ENCODE measurements at places on chromosomes 3 and 15.

DNA sequence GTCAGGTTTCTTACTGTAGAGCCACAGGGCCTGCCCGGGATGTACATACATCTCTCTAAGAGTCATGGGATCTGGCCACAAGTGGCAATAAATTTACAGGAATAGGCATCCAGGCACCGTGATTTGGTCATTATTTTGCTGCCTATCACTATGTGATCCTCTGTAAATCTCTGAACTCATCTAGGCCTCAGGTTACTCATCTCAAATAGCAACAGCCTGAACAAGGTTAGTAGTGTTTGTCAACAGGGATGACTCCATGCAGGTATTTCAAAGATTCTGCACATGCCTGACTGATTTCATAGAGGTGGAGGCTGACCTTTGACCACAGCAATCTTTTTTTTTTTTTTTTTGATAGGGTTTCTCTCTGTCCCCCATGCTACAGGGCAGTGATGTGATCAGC is 88.8 kb upstream of the TBL1XR1 start:
- no peak for DNase-seq

- DNase-seq: no peak
Observed at GRCh38 chr15:77239882-77240608, 169.1 kb upstream of the TSPAN3 start.

GRCh38 chr3:33426068-33426467 is 14.1 kb downstream of the UBP1 start:
- no peak for DNase-seq

- no peak for DNase-seq
Observed at GRCh38 chr3:71521940-71522876, 61.3 kb downstream of the FOXP1 start.

DNA sequence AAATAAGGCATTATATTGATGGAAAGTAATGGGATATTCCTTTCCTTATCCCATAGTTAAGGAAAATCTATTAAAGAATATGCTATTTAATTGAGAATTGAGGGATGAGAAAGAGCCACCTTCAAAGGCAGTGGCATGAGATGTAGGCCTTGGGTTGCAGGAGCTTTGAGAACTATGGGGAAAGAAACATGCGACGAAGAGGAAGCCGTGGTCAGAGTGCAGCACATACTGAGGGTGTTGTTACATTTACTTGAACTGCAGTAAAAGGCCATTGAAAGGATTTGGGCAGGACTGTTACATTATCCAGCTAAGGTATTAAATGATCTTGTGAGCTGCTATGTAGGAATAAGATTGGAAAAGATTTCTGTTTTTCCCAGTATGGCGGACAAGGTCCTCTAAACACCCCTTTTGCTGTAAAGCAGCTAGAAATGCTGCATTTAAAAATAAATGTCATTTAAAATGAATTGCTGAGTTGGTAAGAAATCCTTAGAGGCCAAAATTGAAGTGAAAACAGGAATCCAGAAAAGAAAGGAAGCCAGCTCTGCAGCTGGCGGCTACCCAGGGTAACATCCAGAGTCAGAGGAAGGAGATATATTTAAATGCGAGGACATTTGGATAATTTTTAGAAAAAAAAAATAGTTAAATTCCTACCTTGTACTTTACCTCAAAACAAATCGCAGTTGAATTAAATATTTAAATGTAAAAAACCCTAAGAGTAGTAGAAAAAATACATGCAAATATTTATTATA is 61.7 kb downstream of the IL1RAP start:
- DNase-seq: no peak

- no peak for DNase-seq
Observed at GRCh38 chr3:171838218-171838720, 4.9 kb upstream of the TMEM212 start.

DNA sequence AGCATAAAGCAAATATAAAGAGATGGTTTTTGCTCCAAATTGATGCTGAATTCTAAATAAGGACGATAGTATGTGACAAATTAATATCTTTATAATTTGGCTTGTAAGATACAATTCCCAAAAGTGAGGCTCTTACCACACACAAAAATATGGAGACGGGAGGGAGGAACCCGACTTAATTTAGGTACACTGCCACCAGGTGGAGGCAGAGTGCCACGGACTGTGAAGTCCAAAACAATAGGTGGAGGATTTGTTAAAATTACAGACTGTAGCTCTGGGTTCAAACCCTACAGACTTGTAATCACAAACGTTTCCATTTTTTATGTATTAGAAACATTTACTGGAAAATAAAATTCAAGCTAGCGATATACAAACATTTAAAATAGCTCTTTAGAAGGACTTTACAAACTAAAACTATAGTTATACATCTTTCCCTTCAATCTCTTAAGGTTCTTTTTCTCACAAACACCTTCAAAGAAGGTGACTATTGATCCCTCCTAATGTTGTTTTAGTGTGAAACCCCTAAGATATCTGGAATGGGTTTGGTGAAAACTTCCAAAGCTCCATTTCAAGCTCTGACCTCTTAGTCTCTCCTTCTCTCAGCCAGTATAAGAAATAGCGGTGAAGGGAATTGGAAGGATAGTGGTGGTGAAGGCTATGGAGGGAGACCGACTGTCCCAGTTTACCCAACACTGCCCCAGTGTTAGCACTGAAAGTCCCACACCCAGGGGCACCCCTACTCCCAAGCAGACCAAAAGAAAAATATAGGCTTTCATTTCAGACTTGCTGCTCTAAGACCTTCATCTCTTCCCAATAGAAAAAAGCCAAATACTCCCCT is 89.7 kb downstream of the AQP9 start:
- peak; percentile 37 for DNase-seq

- peak; percentile 35 for DNase-seq
Observed at GRCh38 chr3:160707187-160707794, 30.3 kb downstream of the ARL14 start.

DNA sequence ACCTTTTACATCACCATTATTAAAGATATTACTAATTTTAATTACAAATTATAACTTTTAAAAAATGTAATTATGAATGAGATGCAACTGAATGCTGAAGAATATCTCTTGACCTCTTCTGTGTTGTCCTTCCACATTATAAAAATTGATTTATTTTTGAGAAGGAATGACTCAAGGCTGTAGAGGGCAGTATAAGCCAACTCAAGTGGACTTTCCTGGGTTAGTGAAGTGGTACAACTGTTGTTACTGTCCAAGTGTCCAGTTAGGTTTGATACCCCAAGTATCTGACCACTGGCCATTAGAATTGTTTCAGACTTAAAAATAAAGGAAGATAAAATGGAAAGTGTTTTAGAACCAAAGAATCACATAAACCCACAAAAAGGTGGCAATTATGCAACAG is 51.9 kb downstream of the BBX start:
- DNase-seq: no peak

- peak; percentile 73 for DNase-seq
Observed at GRCh38 chr3:24810881-24811280, 316.2 kb upstream of the THRB start.

DNA sequence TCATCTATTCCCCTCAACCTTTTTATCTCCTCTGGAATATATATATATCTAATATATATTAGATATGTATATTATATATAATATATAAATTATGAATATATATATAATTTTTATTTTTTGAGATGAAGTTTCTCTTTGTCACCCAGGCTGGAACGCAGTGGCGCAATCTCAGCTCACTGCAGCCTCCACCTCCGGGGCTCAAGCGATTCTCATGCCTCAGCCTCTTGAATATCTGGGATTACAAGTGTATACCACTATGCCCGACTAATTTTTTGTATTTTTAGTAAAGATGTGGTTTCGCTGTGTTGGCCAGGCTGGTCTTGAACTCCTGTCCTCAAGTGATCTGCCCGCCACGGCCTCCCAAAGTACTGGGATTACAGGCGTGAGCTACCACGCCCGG is 22.2 kb downstream of the PXYLP1 start:
- DNase-seq: no peak

- DNase-seq: no peak
Observed at GRCh38 chr3:117346901-117347300, 637.3 kb downstream of the TUSC7 start.

- DNase-seq: no peak
Observed at GRCh38 chr15:61480295-61480694, 251.2 kb upstream of the RORA start.

DNA sequence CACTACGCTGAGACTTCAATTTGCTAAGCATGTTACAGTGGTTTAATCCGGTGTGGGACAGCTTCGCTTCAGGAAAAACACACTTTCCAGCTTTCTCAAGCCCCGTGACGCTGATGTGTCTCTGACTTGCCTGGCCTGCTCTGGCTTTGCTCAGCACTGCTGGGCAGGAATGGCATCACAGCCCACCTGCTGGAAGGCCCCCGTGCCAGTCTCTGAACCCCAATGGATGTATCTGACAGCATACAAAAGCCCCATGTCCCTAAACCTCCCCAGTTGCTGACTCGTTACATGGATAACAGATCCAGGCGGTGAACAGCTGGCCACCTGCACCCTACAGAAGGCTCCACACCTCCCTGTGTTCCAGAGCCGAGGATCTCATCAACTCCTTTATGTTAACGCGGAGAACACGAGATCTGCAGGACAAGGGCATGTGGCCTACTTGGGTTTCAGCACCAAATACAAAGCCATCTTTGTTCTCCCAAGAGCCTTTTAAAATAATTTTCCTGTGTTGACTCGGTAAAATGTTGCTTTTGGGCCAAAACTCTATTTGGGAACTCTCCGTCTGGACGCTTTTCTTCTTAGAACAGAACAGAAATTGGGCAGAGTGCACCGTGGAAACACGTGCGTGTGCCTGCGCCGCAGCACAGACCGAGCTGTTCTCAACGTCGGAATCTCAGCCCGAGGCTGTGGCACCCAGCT is 61.4 kb downstream of the ATP10A start:
- DNase-seq: no peak

GRCh38 chr15:80508783-80509182 is 104.6 kb downstream of the ARNT2 start:
- DNase-seq: no peak

DNA sequence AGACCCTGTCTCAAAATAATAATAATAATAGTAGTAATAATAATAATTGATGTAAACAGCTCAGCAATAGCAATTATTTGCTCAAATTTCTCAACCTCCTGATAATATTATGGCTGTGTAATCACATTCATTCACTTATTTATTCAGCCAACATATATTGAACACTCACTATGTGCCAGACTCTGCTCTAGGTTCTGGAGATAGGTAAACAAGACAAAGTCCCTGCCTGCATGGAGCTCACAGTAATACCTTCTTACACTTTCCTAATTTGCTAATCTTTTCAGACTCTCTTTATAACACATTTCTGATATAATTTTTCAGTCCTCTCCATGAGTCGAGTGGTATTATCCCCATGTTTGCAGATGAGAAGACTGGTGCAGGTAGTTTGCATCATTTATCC is 137.6 kb downstream of the KLHL25 start:
- no peak for DNase-seq

DNA sequence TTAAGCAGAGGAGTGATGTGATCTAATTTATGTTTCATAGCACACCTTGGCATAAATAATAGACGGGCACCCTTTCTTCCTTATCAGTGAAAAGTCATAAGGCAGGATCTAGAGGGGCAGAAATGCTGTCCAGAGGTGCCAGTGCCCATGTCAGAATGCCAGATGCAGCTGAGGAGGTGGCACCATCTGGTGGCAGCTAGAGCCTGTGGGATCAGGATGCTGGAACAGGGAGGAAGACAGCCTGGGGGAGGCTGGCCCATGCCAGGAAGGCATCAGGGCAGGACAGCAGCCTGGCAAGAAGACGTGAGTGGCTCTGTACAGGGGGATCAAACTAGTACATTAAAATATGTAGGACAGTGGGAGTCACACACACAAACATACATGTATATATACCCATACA is 16.5 kb downstream of the MYH15 start:
- no peak for DNase-seq

DNA sequence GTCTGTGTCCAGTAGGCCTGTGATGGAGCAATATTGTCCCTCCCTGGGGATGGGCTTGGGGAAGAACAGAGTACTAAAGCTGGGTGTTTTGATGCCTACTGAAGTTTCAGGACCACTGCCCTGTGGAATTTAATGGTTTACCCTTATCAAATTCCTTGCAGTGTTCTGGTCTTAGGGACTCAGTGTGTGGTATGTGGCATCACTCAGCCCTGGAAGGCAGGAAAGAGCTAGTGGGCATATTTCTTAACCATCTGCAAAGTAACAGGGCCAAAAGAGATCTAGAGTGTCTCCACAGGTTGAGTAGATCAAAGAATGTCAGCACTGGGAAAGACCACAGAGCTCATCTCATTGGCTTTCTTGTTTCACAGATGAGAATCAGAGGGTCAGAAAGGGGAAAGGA is 11.8 kb upstream of the SCN10A start:
- DNase-seq: no peak

DNA sequence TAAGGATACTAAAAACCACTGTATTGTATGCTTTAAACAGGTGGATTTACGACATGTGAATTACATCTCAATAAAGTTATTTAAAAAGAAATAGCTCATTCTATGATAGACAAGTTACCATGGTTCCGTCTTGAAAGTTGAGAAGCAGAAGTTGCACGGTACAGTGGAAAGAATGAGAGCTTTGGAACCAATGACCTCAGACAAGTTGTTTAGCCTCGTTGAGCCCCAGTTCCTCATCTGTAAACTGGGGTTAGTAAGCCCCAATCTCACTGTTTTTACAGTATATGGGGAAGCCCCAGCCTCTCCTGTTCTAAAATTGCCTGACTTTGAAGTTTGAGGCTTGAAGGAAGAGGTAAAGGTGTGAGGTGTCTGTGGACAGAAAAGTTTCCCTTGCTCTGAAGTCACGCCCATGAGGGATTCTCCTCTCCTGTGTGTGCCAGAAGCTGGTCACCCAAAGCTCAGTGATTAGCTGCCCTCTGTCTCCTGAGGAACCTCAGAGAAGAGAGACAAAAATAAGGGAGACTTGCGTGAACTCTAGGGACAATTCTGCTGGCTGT is 10.0 kb downstream of the CRYGS start:
- no peak for DNase-seq

DNA sequence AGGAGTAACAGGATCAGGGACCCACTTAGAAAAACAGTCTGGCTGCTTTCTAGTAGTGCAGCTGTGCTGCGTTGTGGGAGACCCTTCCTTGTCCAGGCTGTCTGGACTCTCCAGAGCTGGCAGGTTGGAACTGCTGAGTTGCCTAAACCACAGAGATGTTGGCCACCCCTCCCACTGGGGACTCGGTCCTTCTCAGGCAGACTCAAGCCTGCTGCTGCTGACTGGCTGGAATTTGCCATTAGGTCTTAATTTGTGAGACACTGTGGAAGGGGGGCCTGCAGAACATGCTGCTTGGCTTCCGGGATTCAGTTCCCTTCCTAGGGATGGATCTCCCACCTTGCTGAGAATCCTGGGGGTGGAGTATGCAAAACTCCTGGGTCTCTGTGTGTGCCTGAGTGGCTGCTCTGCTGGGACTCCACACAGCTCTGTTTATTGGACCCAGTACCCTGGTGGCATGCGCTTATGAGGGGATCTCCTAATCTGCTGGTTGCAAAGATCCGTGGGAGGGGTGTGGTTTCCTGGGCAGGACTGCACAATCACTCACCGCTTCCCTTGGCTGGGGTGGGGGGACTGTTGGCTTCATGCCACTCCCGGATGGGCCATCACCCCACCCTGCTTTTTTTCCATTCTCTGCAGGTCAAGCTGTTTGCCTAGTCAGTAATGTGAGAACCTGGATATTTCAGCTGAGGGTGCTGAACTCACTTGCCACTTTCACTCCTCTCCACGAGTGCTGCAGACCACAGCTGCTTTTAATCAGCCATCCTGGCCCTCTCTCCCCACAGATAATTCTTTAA is 150.5 kb downstream of the CFAP20DC start:
- DNase-seq: no peak

GRCh38 chr15:95929232-95929846 is 401.2 kb upstream of the NR2F2 start:
- DNase-seq: peak; percentile 40

All from retinal pigment epithelial cell (primary cell).